ENCODE measurements at places on chromosomes 12 and 14.
A peak's percentile ranks its signal among the peaks of the same experiment; 100 is the strongest.

DNA sequence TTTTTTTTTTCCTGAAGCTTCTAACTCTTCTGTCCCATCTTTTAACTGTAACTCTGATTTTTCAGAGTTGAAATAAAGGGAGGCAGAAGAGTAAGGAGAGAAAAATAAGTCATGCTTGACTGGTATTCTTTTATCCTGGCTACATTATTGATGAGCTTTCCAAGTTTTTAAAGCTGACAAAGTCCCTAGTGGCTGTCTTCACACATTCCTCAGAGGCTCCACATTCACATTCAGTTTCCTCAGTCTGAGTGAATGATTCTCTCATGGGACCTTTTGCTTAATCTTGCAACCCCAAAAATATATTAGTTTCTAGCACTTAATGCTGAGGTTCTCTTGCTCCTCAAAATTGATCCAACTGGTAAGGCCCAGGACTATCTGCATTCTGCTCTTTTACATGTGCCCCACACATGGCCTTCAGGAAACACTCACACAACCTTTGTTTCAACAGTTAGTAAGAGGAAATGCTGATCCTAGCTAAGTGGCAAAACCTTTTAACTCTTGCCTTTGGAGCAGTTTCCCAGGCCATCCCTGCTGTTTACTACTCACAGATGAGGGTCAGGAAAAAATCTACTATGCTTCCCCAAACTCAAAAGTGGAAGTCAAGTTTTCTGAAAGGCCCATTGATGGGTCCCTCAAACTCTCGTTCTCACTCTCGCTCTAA is 61.7 kb upstream of the SLC6A15 start:
- DNase-seq, result no peak

DNA sequence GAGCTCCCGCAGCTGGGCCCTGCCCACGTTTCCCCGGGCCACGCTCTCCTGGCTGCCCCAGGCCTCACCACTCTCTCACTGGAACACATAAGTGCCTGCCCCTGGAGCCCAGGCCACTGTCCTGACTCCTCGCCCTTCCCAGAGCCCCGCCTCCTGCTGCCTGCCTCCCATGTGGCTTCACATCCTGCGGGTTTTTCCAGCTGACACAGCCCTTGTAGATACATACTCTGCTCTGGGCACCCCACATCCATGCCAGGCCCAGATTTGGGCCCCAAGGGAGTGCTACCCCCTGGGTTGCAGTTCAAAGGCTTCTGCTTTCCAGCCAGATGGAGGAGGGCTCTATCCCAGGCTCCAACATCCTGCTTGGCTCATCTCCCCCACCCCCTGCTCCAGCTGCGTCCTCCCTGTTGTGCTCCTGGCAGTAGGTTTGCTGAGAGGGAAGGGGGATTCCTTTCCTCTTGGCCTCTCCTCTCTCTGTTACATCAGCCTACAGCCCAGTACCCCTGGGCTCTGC is 60.1 kb downstream of the TSPAN9 start:
- peak; percentile 80 for DNase-seq

DNA sequence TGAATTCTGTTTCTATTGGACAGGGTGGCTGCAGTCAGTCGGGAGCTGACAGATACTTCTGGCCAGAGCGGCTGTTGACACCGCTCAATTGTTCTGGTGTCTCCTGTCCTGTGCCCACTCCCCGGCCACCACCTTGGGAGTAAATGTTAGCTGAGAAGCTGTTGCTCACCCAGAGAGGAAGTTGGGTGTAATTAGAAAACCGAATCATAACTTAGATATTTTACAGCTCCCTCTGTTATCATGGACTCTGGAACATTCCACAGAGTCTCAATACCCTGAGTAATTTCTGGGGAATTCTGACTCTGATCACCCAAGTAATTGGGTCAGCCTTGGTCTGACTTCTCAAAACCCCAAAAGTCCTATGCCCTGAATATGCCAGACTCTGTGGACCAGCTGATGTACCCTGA is 58.3 kb upstream of the RFLNA start:
- DNase-seq, result peak; percentile 80

DNA sequence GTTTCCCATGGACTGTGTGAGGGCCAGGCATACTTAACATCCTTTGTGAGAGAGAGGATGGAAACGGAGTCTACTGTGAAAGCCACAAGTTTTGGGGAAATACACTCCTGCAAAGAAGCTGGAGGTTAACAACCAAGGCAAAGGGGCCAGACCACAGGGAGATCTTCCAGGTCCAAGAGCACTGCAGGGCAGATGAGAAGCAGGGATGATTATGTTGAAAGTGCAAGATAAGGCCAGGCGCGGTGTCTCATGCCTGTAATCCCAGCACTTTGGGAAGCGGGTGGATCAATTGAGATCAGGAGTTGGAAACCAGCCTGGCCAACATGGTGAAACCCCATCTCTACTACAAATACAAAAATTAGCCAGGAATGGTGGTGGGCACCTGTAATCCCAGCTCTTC is 15.1 kb downstream of the COQ6 start:
- no peak for DNase-seq
